ENCODE measurements at places on chromosomes 3 and 15.

DNA sequence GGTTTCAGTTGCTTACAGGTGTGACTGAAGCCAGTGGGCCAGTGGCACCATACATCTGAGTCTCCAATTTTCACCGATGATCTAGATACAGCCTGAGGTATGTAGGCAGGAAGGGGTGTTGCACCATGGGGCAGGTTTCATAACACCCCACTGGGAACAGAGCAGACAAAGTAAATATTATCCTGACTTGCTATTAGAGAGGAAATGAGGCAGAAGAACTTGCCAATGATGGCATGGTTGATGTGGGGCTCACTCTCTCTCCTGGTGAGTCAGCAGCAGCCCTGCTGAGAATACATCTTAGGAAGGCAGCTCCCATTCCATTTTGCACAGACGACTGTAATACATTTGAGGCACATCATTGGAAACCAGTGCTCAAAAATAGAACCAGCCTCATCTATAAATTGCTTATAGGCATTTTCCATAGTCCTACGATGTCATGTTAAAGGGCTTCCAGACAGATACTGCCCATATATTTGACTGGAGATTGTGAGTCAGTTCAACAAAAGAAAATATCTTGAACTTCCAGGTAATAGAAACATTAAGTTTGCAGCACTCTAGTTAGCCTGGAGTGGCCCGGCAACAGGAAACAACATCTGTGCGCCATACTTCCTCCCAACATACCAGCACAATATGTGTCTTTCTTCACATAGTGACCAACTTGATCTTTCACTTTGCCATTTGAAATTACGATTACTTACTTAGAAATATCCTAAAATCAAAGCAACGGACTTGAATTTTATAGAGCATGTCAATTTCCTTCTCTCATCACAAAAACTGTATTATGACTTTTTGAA is 175.5 kb downstream of the NECTIN3 start:
- DNase-seq, result peak; percentile 8

DNA sequence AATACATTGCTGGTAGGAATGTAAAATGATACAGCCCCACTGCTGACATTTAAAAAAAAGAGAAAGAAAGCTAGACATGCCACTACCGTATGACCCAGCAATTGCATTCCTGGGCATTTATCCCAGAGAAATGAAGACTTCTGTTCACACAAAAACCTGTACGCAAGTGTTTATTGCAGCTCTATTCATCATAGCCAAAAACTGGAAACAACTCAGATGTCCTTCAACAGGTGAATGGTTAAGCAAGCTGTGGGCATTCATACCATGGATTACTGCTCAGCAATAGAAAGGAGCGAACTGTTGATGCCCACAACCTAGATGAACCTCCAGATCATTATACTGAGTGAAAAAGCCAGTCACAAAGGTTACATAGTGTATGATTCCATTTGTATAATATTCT is 132.5 kb downstream of the MAP2K5 start:
- DNase-seq, result no peak

DNA sequence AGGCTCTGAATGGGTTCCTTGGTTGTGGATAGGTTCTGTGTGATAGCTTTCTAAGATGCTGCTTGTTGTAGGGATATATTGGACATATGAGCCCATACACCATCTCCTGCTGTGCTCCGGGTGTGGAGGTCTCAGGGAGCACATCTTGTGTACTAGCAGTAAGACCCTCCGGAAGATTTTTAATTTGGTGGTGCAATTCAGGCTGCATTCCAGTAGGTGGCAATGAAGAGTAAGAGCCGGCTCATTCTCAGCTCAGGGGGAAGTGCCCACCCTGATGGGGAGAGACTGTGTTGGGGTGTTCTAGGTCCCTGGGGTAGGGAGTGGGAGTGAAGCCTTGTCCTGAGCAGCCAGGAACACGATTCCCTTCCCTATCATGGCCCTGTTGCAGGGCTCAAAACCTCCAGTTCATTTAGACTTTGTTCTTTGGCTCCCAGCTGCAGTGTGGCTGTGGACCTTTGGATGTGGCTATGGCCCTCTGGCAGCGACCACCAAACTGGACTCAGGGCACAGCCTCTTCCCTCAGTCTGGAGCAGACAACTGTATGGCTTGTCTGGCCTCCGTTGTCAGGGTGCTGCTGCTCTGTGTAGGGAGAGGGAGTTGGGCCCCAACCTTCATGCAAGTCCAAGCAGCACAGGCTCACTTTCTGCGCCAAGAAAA is 104.7 kb downstream of the UNC13C start:
- DNase-seq, result peak; percentile 55

DNA sequence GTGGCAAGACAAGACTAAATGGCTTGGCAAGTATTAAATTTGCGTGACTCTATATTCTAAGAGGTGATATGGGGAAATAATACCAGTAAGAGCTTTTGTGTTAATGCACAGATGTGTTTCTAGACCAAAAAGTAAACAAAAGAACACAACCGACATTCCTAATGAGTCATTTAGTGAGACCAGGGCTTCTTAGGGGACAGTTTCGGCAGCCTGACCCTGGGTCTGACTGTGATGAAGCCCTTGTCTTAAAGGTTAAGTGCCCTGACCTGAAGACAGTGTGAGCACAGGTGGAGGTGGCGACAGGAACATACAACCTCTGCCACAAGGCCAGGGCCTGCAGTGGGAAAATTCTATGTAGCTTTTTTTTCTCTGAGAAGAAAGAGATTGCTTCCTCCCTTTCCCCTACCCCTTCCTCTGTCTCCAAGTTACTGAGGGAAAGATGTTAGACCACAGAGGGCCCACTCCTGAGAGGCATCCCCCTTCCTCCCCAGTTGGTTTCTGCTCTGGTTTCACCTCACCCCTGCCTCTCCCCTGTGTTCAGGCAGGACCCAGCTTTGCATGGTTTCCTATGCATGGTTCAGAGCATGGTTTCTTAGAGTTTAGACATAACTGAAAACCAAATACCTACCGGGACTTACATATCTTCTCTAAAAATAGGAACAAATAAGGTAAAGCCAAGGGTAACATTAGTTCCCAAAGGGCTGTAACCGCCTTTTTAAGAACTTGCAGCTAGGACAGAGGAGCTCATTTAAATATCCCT is 24.8 kb upstream of the CMTM7 start:
- DNase-seq, result no peak

DNA sequence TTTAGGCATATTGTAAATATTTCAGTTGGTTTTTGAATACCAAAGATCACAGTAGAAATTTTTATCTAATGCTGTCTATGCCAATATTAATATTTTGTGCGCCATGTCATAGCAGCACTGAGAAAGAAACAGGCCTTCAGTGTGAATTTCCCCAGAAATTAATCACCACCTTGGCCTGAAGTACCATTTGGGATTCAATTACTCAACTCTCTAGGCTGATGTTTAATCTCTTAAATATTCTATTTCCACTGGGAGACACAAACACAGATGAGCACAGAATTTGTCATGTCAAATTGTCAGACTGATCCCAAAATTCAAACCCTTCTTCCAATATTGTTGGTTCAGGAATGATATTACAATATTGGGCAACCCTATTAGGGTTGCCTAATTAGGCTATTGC is 509.3 kb downstream of the ROBO1 start:
- no peak for DNase-seq

GRCh38 chr15:29867241-29868000 is 45.2 kb upstream of the TJP1 start:
- DNase-seq, result no peak

- DNase-seq, result no peak
Observed at GRCh38 chr3:181623924-181624694, 87.6 kb upstream of the SOX2 start.

DNA sequence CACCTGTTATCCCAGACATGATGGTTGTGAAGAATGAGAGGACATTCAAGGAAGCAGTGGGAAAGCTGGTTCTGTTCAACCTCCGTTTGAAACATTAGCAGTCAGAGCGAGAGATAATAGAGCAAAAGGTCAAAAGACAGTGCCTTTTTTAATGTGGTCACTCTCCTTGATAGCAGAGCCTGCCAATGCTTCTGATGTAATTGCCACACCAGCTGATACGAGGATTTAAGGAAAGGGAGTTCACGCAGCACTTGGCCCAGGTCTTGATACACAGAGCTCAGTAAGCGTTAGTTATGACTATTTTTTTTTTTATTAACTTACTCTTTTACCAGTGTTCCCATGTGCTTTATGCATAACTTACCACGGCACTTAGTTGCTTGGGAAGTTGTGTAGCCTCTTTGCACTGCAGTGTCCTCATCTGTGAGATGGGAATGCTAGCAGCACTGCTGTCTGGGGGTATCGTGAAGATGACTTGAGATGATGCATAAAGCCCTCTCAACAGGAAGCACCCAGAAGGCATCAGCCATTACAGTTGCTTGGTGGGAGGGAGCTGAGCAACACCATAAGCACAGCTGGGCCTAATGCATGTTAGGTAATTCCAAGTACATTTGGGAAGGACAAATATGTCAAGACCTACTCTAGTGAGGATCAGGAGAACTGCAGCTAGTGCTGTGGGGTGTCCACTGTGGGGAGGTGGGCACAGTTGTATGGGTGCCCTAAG is 123.3 kb upstream of the RASGRP1 start:
- no peak for DNase-seq

GRCh38 chr3:159731254-159731653 is 257.4 kb upstream of the IL12A start:
- DNase-seq, result peak; percentile 45

Data from mesendoderm (in vitro differentiated cells).